ENCODE measurements at places on chromosomes 13 and 19.

DNA sequence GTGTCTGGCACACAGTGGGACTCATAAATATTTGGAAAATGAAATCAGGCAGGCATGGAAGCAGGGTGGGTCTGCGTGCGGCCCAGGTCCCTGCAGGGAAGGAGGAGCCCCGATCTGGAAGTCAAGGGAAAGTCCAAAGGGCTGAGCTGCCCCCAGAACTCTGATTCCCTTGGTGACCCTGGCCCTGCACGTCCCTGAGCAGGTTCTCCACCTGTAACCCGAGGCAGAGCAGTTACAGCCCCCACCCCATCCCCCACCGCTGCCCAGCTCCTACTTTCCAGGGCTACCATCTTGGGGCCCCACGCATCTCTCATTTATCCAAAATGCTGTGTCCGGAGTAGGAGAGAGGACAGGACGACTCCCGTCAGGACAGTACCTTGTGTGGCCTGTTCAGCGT lies 2.1 kb downstream of the PLEKHF1 start:
- DNase-seq, result no peak

DNA sequence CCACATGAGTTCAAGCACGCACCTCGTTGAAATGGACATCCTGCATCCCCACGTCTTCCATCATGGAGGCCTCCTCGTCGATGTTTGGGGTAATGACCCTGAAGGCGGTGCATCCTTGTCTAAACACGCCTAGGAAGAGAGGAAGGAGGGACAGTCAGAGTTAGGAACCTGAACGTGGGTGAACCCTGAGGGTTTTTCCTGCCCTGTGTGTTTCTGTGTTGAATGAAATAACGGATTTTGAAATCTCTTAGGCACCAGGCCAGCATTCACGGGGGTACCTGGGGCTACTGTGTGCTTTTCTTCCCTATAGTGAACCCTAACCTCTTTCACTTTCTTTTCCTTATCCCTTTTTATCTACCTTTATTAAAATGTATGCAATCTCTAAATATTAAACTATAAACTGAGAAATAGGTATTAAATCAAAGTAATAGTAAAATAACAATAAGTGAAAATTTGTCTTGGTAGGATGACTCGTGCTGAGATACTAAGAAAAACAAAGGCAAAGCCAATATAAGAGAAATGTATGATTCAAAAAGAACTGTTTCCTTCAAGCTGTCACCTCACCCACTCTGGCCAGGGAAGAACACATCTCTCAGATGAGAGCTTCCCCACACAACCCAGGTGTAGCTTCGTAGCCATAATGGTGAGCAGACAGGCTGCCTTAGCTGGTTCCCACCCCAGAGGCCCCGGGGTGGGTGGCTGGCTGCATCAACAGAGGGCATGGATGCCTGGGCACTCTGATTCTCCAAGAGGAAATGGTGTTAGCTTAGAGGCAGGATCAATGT lies 72.1 kb upstream of the SLC15A1 start:
- DNase-seq, result no peak

GRCh38 chr19:1254530-1255185 lies 6.3 kb downstream of the MIDN start:
- DNase-seq, result no peak

DNA sequence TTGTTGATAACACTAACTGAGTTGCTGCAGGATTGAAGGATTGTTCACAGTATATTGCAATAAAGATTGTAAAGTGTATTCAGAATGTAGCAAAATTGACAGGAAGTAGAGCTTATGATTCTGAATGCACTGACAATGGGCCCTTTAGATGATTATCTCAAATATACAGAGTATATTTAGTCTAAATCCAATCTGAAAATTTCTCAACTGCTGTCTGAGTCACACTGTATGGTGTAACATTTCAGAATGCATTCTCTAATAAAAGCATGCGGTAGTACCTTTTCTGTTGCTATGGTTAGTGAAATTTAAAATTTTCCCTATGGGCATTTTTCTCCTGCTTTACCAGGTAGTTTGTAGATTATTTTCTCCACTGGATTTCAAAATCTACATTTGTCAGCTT lies 365.2 kb downstream of the PCDH17 start:
- DNase-seq, result no peak

DNA sequence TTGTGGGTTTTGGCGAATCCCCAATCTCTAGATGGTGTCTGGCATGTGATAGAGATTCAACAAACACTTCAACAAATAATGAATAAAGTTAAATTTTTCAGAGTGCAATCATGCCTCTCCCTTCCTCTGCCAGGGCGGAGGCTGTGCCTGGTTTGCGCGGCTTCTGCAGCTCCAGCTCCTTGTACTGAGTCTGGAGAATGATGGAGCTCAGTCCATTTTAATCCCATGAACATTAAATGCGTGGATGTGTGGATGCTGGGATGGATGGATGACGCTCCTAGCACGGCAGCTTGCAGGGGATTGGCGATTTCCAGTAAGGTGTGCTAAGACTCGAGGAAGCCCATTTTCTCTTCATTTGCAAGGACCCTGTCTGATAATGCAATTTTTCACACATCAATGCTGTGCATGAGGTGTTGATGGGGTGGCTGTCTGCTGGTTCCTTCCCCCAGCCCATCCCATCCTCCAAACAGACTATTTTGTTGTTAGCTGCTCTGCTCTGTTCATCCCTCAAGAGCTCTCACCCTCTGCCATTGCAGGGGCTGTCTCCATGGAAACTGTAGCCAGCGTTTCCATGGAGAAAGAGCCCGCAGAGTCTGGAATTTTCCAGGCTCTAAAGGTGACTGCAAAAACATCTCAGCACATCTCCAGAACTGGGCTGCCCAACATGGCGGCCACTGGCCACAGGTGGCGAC lies 92.6 kb upstream of the PEG3 start:
- no peak for DNase-seq

- DNase-seq, result no peak
Observed at GRCh38 chr19:41218615-41219507, at the start of gene AXL. TSS of gene AXL (plus strand) at chr19:41219223. CDS start at chr19:41219393, 170 bp downstream.

DNA sequence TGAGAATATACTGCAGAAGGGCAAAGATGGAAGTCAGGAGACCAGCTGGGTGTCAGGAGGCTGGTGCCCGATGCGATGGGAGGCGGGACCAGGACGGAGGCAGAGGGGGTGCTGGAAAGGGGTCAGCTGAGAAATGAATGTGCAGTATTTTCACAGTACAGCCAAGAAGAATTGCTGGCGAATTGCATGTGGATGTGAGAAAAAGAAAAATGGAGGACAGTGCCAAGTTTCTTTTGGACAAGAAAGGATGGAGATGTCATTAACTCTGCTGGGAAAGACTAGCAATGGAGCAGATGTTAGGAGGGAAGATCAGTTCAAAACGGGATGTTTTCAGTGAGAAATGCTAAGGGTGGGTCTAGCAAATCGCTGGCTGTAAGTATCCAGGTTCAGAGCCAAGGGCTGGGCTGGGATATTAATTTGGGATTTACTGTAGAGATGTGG lies 7.0 kb downstream of the CRYL1 start:
- DNase-seq, result no peak

DNA sequence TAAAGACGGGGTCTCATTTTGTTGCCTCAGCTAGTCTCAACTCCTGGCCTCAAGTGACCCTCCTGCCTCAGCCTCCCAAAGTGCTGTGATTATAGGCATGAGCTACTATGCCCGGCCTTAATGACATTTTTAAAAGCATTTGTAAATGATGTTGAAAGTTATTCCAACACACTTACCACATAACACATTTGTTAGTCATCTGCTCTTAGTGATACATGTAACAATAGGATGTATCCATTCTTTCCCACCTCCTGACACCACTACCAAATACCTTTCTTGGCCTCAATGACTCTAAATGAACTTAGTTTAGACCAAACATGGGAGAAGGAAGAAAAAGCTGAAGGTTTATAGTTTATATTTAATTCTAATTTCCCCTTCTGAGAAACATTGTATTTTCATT lies 59.8 kb upstream of the MEDAG start:
- DNase-seq, result no peak

GRCh38 chr13:35832551-35832950 lies 298.6 kb downstream of the DCLK1 start:
- no peak for DNase-seq

- DNase-seq, result peak; percentile 43
Observed at GRCh38 chr13:79973533-79973963, 367.4 kb downstream of the SPRY2 start.

DNA sequence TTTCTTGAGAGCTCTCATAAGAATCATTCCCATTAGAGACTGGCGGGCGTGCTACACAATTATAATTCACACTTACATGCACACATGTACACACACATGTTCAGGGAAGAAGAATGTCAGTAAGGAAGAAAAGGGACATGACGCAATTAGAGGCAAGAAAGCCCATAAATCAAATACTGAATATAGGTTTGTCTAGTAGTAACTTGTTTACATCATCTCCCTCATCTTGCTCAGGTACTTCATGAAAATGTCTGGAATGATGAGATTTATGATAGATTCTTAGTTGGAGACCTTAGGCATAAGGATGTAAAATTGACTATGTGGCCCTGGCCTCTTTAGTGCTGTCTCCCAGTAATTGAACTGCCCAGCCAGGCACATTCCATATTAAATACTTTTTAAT lies 628.0 kb upstream of the PCDH20 start:
- DNase-seq, result no peak

- peak; percentile 29 for DNase-seq
Observed at GRCh38 chr19:30666301-30666803, 294.2 kb downstream of the ZNF536 start.

GRCh38 chr19:41960973-41961372 lies 1.9 kb upstream of the RABAC1 start:
- DNase-seq, result no peak

DNA sequence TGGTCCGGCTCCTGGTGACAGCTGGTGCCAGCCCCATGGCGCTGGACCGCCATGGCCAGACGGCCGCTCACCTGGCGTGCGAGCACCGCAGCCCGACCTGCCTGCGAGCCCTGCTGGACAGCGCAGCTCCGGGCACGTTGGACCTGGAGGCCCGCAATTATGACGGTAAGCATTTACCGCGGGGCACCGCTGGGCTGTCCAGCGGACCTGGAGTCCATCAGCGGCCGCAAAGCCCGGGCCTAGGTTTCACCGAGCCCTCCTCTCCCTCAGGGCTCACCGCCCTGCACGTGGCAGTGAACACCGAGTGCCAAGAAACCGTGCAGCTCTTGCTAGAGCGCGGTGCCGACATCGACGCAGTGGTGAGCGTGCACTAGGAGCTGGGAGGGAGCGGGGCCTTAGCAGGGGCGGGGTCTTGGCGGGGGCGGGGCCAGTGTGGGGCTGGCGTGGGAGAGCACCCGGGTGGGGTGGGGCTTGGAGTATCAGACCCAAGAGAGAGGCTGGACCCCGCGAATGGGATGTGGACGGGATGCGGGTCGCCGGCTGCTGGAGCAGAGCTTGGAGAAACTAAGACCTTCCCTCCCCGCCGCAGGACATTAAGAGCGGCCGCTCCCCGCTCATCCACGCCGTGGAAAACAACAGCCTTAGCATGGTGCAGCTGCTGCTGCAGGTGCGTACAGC lies 8.7 kb downstream of the BCL3 start:
- DNase-seq, result no peak

- DNase-seq, result no peak
Observed at GRCh38 chr13:112881656-112882554, 87.1 kb upstream of the MCF2L start.

GRCh38 chr13:45702088-45702487 lies at the start of gene CBY2:
TSS of gene CBY2 (plus strand) at chr13:45702320. CDS start at chr13:45702391, 71 bp downstream.
- DNase-seq, result peak; percentile 57

GRCh38 chr19:16625163-16625958 lies 2.6 kb downstream of the MED26 start:
- no peak for DNase-seq

- DNase-seq, result no peak
Observed at GRCh38 chr19:5122121-5122400, 153.1 kb downstream of the KDM4B start.

GRCh38 chr13:44410328-44410859 lies 36.8 kb downstream of the SERP2 start:
- peak; percentile 28 for DNase-seq

DNA sequence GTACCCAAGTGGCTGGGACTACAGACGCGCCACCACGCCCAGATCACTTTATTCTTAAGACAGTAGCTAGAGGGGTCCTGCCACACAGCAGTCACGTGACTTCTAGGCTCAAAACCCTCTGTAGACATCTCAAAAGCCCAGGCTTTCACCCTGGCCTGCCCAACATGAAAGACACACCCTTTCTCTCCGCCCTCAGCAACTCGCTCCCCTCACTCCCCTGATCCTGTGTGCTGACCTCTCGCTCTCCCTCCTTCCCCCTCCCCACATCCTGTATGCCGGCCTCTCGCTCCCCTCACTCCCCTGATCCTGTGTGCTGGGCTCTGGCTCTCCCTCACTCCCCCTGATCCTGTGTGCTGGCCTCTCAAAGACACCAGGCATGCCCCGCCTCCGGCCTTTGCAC lies 77.4 kb downstream of the SLC15A1 start:
- no peak for DNase-seq

DNA sequence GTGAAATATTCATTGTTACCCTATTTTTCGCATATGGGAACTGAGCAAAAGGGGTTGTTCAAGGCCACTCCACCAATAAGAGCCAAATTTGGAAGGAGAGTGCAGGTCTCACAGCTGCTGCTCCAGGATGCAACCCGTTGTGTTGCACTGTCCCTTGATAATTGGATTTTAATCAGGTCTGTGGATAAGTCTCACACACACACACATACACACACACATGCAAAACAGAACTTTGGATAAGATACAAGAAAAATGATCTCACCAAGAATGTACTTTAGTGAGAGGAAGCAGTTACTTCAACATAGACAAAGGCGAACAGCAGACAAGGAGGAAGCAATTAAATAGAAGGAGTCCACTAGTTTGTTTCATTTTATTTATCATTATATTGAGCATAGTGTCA lies 127.3 kb upstream of the EDNRB start:
- DNase-seq, result no peak

- DNase-seq, result peak; percentile 31
Observed at GRCh38 chr13:51825165-51825592, 19.8 kb downstream of the TMEM272 start.

GRCh38 chr13:20526664-20527063 lies 1.0 kb upstream of the CRYL1 start:
- no peak for DNase-seq

DNA sequence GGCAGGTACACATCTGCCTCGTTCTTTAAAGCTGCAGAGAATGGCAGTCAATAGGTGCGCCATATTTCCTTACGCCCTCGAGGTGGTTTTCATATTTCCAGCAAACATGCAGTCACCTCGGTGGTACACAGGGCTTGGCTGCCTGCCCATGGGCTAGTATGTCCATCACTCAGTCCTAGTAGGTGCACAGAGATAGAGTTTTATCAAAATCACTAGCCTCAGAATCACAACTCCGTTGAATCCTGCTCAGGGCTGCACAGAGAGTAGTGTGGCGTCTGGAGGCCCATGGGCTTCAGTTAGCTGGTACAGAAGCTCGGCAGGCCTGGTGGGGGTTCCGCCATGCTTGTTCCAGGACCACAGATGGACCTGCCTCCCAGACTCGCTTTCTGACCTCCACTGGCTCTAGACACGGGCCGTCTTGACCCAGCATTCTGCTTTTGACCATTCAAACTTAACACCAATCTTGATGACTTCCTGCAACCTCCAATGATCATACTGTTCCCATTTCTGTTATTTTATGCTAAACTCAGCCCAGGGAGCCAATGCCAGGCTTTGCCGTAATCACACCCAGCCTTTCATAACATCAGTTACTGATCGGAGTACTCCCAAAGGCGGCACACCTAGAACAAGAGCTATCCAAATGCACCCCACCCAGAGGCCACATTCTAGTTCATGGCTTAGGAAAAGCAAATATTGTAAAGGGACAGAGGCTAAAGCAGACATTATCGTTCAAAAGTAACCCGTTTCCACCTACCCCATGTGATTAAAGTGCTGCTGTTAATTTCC lies 120.4 kb downstream of the RAB20 start:
- no peak for DNase-seq

- no peak for DNase-seq
Observed at GRCh38 chr13:97231829-97232196, 9.7 kb downstream of the MBNL2 start.

GRCh38 chr19:42099336-42099925 lies 23.5 kb downstream of the ZNF574 start:
- no peak for DNase-seq

Measured in GM12865 (cell line).